ENCODE measurements at places on chromosomes 1 and 21. TPM values are rescaled to one million over a fixed set of nuclear protein-coding genes. Genes with fewer than 3 reads are reported as not detected.

TMEM125 gene
- total RNA-seq: 0.78 TPM

- DNase-seq: no peak
Measured at GRCh38 chr21:32940079-32941014, 85.4 kb upstream of the OLIG2 start.

GRCh38 chr1:10634428-10635084 is 159.8 kb downstream of the PEX14 start:
- DNase-seq: no peak

GRCh38 chr1:39753132-39754025 is 14.7 kb downstream of the PPIE start:
- no peak for DNase-seq

- no peak for DNase-seq
Measured at GRCh38 chr1:158002631-158003405, 9.4 kb downstream of the KIRREL1 start.

DNA sequence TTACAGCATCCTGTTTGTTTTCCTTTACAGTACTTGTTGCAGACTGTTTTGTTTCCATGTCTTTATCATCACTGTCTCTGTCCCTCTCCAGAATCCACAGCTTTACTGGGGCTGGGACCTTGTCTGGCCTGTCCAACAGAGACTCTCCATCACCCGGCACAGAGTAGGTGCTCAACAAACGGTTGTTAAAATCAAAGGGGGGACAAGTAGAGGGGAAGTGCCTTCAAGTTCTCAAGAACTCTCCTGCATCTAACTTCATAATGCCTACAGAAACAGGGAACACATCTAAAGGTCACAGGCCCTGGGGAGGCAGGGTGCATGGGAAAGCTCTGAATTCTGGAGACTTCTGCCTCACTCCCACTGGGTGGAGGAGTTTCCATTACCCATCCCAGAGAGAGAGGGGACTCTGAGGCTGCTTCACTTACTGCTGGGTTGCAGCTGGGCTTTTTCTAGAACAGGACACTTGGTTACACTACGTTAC is 2.3 kb upstream of the ECE1 start:
- DNase-seq: no peak

DNA sequence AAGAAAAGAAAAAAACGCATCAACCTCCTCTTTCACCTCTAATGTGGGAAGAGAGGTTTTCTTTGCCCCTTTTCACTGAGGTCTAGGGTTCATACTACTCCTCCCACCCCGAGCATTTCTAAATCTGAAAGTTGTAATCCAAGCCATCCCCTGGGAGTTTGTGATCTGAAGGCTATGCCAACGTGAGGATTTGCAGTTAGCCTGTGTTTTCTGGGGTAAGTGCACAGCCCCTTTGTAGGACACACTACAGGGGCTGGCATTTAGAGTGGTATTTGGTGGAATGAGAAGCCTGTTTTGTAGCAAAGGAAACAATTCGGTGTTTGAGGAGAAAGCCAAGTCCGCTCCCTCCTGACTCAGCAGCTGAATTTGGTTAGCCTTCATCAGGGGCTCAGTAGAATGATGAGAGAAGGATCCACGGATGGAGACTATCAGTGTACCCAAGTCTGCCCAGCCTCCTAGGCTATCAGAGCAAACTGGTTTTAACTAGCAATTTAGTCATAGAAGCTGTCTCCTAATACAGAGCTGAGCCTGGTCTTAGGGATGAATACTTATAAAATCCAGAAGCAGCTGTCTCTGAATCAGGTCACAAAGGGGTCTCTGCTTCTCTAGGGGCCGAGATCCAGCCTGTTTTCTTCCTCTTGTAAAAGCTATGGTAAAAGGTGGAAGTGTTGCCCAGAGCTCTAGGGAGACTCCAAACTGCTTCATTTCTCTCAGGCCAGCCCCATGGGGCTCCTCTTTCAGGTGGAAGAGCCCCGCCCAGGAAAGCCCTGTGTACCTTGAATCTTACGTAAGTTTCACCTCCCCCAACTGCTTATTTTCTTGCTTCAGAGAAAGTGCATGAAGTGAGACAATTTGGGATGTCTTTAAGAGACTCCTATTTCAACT is 2.1 kb downstream of the PCP4L1 start:
- no peak for DNase-seq

GRCh38 chr1:152185544-152186391 is 26.7 kb upstream of the RPTN start:
- DNase-seq: no peak
